NCI-H187 (cell line): ENCODE measurements at places on chromosomes 12 and 14.

DNA sequence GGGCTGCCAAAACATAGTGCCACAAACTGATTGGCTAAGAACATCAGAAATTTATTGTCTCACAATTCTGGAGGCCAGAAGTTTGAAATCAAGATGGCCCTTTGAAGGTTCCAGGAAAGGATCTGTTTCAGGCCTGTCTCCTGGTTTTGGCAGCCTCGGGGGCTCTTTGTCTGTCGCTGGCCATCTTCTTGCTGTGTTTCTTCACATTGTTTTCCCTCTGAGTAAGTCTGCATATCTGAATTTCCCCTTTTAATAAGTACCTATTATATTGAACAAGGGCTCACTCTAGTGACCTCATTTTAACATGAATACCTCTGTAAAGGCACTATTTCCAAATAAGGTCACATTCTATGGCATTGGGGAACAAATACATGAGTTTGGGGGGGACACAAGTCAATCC is 467.1 kb upstream of the MGAT4C start:
- DNase-seq, result no peak

DNA sequence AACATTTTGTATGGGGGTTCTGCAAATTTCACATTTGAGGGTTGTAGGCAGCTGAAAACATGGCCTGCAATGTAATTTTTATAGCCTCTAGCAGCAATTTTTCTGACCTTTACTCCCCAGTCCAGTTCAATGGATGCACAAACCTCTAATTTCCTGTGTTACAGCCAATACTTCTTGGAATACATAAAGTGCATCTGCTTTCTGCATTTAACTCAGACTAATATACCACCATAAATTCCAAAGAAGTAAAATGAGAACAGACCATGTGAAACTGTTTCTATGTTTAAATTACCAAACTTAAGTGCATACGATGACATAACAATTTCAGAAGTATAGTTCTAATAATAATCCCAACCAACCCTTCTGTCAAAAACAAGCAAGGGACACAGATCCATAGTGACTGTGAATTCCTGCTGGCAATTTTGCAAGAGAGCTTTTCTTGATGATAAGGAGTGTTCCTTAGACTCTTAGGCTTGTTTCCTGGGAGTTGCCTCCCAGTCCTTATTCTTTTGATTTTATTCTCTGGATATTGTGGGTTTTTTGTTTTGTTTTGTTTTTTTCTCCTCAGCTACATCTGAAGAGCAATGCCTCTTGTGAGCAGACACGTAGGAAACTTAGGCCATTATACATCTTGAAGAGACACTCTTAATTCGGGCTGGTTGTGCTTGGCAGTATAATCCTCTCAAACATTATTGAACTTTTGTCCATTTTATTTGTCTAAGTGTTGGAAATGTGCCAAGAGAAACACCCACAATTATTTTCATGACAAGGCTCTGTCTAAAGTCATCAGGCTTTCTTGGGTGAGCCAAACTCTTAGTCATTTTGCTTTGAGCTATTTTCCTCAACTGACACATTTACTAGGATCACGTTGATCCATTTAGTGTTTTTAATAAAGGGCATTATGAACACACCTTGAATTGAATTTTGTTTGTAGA is 51.3 kb upstream of the RERGL start:
- no peak for DNase-seq

DNA sequence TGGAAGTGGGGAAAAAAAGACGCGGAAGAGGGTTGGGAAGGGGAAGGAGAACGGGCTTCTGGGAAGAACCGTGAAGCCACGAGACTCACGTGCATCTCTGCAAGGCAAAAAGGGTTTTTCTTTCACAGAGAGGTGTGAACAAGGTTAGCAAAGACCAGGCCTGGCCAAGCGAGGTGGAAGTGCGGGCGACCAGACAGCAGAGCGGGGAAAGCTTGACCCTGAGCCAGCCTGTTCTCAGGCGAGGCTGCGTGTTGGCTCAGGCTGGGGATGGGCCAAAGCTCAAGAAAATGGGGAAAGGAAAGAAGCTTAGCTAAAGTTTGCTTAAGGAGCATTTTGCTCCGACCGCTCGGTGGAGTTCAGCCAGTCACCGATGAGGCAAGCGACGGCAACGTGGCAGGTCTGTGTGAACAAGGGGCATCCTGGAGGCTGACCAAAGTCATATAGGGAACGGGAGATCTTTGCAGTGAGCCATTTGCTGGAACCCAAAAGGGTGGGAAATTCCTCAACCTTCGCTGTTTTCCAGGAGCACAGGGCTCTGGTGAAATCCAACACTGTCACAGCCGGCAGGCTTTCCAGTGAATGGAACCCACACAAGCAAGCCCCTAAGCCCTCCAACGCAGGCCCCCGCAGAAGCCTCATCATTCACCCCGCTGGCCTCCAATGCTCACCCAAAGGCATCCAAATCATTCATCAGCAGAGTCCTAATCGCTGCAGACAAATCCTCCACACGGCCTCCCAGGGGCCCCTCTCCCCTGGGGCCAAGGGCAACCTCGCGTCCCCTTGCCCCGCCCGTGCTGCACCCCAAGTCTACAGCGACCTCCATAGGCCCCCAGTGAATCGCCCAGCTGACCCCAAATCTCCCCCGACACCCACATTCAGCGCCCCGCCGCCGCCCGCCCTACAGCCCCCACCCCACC is 754 bp downstream of the ZNF605 start:
- no peak for DNase-seq

DNA sequence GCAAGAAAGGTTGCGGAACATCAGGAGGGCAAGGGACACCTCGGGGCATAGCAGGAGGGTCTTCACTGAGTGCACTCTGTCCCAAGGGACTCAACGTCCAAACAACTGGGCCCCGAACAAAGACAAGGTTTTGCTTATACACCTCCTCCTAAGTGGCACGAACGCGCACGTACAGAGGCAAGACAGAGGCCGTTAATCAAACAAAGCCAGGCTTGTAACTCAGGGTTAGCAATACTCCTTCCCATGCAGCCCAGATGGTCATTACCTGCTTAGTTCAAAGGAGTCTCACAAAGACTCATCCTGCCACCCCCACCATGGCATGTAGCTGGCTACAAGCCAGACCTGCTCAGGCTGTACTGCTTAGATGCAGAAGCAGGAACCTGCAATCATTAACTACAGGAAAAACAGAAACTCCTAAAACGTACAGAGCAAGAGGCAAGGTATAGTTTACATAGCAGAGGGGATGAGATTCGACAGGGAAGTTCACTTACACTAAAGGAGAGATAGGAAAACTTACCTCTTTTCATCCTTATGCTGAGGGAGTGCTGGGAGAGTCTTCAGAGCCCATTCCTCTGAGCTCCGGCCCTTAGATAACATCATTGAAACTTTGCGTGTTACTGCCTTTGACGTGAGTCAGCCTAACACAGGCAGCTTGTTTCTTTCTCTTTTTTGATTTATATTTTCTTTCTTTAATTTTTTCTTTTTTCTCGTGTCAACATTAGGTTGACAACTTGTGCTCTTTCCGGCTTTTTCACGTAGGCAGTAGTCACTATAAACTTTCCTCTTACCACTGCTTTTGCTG is 1319.1 kb downstream of the TMEM121 start:
- peak; percentile 80 for DNase-seq

GRCh38 chr14:59688224-59689170 is 111.9 kb upstream of the CCDC175 start:
- DNase-seq, result no peak

DNA sequence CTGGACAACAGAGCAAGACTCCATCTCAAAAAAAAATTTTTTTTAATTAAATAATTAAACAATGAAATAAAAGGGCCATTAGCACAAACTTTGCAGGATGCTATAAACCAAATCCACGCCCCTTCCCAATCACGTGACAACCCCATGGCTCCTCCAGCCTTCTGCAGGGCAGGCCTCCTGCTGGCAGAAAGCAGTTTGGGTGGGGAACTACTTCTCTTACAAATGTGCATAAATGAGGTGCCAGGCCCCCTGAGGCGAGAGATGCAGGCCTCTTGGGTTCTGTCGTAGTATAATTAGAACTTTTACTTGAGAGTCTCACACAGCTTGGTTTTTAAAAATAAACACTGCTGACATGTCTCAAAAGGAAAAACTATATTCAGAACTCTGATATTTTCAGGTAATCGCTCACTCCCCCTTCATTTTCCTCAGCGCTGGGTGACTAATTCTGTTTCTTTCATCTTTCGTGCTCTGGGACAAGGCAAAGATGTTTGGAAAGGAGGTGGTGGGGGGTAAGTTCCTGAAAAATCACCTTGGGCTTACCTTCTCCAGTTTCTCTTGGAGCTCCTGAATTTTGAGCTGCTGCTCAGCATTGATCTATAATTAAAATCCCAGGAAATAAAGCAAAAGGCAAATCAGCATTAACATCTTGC is 101.7 kb downstream of the CIT start:
- DNase-seq, result no peak

GRCh38 chr12:78208092-78208491 is 377.4 kb downstream of the NAV3 start:
- DNase-seq, result no peak

GRCh38 chr12:58745348-58746125 is 174.8 kb downstream of the LRIG3 start:
- no peak for DNase-seq

DNA sequence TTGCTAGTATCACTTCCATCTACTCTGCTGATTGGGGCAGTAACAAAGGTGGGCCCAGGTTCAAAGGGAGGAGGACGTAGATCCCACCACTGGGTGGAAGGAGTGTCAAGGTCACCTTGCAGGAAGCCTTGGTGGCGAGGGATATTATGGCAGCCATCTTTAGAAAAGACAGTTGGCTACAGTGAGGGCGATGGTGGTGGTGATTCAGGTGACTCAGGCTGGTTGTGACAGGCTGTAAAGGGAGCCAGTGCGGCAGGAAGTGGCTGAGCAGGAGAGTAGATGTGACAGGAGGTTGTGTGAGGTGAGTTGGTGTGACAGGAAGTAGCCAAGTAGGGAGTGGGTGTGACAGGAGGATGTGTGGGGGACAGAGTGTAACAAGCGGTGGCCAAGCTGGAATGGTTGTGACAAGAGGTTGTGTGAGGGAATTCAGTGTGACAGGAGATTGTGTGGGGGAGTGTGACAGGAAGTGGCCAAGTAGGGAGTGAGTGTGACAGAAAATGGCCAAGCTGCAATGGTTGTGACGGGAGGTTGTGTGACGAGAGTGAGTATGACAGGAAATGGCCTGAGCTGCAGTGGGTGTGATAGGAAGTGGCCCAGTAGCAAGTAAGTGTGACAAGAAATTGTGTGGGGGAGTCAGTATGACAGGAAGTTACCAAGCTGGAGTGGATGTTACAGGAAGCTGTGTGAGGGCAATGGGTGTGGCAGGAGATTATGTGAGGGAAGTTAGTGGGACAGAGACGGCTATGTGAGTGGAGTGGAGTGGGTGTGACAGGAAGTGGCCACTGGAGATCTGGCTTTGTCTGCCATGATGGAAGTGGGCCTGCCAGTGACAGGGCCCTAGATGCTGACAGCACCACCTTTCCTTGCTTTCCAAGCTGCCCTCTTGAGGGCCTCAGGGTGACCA is 136.5 kb upstream of the MYL2 start:
- no peak for DNase-seq

DNA sequence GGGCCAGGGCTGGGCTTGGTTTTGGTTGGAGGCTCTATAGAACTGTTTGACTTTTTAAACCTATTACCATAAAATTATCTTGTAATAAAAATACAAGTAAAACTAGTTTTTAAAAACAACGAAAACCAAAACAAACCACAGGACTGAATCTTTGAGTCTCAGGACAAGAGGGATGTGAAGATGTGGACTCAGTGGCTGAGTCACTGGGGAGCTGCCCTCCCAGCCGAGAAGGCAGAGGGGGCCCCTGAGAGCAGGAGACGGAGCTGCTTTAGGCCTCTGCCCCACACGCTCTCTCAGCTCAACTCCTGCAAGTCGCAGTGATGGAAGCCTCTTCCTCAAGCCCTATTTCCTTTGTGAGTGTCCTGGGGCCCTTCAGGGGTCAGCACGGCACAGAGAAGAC is 59.0 kb downstream of the CDC42BPB start:
- no peak for DNase-seq

DNA sequence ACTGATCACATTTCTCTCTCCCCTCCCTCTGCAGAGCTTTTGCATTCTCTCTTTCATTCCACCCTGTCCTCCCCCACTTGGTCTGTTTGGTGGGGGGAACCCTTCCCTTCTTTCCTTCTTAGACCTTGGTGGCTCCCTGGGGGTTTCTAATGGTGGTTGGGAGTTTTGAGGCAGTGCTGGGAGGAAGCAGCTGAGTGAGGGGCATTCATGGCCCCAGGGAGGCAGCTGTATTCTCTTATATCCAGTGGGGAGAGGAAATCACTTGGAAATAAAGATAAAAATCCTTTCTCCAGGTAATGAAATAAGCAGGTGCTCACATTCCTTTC is 13.3 kb downstream of the NGDN start:
- no peak for DNase-seq

DNA sequence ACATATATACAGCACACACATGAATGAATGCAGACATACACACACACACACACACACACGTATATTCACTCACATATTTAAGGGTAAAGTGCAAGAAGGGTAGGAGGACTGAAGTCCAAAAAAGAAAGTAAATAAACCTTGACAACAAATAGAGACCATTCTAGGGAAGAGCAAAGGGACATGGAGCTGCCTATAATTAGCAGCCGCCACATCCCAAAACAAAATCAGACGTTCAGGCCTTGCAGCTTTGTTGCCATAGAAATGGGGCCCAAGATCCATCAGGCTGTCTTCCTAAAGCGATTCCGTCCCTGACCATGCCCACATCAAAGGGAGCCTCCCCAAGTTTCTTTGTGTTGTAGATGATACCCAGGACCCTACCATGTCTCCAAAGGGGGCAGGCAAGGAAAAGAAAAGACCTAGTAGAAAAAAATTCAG is 703.5 kb upstream of the TBX3 start:
- no peak for DNase-seq
